ENCODE measurements at places on chromosomes 7 and 10. TPM values are rescaled to one million over a fixed set of nuclear protein-coding genes. Genes with fewer than 3 reads are reported as not detected.

DNA sequence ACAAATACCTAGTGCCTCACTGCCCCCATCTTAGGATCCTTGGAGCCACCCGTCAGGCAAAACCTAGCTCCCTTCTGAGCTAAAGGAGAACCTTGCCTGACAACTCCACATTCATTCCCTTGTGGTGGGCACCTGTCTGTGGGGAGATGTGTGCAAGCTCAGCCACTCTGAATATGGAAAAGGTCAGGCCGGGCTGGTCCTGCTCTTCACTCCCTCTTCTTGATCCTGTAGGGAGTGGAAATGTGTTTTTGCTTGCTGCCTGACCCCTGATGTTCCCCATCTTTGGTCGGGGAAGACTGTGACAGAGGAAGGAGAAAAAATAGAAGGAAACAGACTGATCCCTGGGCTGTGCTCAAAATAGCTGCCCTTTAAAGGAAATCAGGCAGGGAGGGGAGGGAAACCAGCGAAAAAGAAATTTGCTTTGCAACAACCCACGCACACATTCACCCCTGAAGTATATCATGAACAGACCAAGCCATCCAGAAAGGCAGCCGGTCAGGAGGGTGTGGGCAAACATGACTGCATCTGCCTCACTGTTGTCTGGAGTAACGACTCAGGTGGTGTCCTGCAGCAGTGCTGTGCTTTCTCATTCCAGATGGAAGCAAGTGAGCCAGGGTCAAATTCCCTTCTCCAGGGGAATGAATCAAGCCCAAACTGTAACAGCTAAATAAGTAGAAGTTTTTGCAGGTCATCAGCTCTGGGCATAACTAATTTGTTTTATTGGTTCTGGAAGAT, 74.0 kb downstream of the SCRN1 start:
- peak; percentile 74 for DNase-seq

GRCh38 chr7:37411444-37412034, 37.1 kb downstream of the ELMO1 start:
- no peak for DNase-seq

GRCh38 chr7:142196066-142196840, 61.6 kb downstream of the PRSS58 start:
- no peak for DNase-seq

DNA sequence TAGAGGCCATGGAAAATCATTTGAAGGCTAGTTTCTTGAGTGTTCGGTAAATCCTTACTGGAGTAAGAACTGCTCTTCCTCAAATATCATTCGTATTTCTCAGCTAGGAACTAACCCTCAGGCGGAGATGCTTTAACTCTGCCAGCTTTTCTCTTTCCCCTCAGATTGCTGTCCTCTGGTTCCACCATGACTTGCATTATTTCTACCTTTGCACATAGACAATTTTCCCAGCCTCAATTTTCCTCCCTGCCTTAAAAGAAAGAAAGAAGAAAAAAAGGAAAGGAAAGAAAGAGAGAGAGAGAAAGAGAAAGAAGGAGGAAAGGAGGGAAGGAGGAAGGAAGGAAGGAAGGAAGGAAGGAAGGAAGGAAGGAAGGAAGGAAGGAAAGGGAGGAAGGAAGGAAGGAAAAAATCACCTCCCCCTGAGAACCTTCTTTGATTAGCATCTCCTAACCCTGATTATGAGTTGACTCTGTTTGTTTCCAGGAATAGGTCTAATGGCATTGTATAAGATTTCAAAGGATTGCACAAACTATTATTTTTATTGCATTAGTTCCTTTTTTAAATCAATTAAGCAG, 123.3 kb upstream of the FAM204A start:
- DNase-seq, result no peak

Gene TRPV5
- polyA plus RNA-seq, result 1.3 TPM

Gene ICA1
- polyA plus RNA-seq, result 24.2 TPM

Gene PAX4
- not detected for polyA plus RNA-seq
